Activated CD4-positive, alpha-beta T cell treated with anti-CD3 and anti-CD28 coated beads, Interleukin-2, Interleukin-4, amounts not matched to agents 100 ng/mL and 50 ng/mL, durations not matched to agents 16 hours and 8 hours (primary cell): ENCODE measurements at places on chromosomes 11 and 22.

GRCh38 chr22:49032821-49033220, 794.9 kb downstream of the BRD1 start:
- DNase-seq = no peak

GRCh38 chr11:46332568-46333393, 14.5 kb upstream of the DGKZ start:
- no peak for DNase-seq

DNA sequence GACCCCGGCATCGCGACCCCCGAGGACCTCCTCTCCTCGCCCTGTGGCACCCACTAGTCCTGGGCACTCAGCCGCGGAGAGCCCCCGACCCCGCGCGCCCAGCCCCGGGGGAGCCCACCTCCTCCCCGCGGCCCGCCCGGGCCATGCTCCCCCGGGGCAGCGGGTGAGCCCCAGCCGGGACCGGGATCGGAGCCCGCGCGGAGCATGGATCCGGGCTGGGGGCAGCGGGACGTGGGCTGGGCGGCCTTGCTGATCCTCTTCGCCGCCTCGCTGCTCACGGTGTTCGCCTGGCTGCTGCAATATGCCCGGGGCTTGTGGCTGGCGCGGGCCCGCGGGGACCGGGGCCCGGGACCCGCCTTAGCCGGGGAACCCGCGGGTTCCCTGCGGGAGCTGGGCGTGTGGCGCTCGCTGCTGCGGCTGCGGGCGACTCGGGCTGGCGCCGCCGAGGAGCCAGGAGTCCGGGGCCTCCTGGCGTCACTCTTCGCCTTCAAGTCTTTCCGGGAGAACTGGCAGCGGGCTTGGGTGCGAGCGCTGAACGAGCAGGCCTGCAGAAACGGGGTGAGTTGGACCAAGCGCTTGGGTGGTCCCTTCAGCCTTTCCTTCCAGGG, 498 bp downstream of the C2CD2L start:
- DNase-seq = no peak

DNA sequence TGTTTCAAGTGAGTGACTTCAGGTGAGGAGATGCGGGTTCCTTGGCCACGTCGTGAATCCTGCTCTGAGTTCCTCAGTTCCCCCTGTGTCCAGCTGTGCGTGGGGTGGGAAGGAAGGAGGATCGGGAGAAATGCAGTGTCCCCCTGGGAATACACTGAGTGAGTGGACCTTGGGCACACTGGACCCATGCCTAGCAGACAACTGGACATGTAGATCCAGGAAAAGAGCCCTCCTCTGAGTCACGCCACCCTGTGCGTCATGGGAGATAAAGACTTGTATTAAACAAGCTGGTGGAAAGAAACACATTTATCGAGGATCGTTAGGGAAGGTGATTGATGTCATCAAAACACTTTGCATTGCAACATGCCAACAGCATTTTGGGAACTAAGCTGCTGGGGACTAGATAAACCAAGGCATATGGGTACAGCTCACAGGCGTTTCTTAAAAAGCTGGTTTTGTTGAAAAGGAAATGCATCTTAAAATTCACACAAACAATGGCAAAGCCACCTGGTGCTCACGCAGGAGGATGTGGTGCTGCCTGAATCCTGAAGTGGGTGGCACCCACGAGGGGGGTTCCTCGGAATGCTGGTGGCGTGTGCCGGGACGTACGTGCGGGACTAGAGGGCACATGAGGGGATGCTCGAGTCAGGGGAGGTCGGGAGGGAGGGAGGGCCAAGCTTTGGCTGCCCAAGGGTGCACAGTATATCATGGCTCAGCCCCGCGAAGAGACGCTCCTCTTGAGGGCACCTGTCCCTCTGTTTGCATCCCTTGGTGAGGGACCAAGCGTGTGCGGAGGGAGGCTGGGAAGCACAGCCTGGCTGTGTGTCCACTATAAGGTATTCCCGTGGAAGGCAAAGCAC, 303.5 kb downstream of the TBC1D22A start:
- DNase-seq = no peak

- DNase-seq = no peak
Measured at GRCh38 chr11:17747131-17747955, 12.8 kb downstream of the KCNC1 start.

DNA sequence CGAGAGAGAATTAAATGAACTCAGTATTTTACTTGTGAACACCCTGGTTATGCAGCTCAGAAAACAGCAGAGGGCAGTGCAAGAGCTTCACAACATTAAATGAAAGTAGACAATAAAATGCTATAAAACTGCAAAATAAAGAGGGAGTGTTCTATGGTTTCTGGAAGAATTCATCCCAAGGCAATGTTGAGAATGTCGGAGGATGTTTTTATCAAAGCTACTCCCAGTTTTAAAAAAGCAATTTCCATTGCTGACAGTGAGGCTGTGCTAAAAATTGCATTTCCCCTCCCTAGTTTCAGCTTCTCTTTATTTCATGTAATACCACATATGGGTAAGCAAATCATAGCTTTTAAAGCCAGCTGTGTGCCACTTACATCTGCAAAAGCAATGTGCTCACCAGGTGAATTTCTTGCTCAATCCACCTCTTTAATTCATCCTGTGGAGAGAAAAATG, 296.8 kb downstream of the RAB38 start:
- DNase-seq = peak; percentile 12

GRCh38 chr22:46430961-46431838, 95.7 kb downstream of the TRMU start:
- DNase-seq = no peak

GRCh38 chr22:28600546-28601143, 79.0 kb downstream of the TTC28 start:
- DNase-seq = peak; percentile 53

DNA sequence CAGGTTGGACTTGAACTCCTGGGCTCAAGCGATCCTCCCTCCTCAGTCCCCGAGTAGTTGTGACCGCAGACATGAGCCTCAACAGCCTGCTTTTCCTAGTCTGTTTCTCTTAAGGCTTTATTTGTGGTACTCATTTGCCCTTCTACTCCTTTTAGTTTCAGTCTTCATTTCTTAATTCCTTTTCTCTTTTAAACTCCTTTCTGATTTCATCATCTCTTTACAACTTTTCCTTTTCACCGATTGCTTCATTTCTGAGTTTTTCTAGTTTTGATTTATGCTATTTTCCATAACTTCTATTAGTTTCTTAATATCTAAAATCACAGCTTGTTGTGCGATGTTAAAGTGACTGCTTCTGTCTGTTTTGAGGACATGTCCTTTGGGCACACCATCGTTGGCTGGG, 17.3 kb upstream of the MRGPRF start:
- no peak for DNase-seq

DNA sequence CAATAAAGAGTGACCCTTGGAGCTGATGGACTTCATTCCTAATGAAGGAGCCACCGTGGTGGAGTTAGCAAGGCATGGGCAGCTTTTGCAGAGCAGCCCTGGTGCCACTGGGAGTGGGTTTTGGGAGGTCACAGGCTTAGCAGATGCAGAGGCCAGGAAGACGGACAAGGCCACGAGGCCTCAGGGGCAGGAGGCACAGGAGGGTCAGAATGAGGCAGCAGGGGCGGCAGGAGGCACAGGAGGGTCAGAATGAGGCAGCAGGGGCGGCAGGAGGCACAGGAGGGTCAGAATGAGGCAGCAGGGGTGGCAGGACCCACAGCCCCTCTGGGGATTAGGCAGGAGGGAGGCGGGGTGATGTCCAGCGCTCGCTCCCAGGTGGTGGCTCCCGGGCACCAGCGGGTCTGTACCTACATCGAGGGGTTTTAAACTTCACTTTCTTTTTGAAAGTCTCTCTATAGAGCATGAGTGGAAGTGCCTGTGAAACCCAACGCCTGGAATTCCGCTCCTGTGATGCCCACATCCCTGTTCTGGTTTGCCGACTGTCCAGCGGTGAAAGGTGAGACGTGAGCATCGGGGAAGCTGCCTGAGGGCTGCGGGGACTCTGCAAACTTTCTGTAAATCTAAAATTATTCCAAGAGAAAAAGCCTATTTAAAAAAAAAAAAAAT, 521.6 kb downstream of the BRD1 start:
- DNase-seq = no peak

- DNase-seq = no peak
Measured at GRCh38 chr22:38416621-38417251, 38.3 kb downstream of the KCNJ4 start.

- DNase-seq = no peak
Measured at GRCh38 chr22:24141586-24141985, 39.7 kb upstream of the SUSD2 start.
